ENCODE measurements at places on chromosomes 11 and 22. TPM values are rescaled to one million over a fixed set of nuclear protein-coding genes. Genes with fewer than 3 reads are reported as not detected.

The CSNK1E gene
- polyA plus RNA-seq: 44.7 TPM

GRCh38 chr11:60633645-60634044, 65.8 kb upstream of the MS4A8 start:
- DNase-seq: no peak

GRCh38 chr11:15291885-15292284, 177.2 kb downstream of the INSC start:
- DNase-seq: no peak

- no peak for DNase-seq
Measured at GRCh38 chr11:67098799-67099429, 20.1 kb upstream of the KDM2A start.

GRCh38 chr11:77082838-77083565, 16.2 kb downstream of the CAPN5 start:
- DNase-seq: peak; percentile 47

DNA sequence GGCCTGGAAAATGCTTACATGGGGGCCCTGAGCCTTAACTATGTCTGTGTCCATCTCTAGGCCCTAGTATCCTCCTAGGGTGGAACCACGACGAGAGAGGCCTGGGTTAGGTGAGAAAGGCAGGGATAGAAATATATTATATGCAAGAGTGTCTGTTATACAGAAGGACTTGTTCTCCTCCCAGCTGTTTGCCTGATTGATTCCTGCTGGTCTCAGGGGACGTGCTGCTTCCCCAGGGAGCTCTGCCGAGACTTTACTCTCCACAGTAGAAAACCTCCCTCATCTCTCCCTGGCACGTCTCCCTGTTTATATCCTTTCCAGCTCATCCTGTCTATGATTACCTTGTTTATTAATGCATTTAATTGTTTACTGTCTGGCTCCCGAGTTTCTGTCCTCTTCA, 132.6 kb downstream of the MIAT start:
- no peak for DNase-seq

GRCh38 chr11:27370374-27370773, 7.4 kb upstream of the CCDC34 start:
- no peak for DNase-seq

The NNMT gene
- polyA plus RNA-seq: not detected

The CRELD2 gene
- polyA plus RNA-seq: 20.3 TPM

The FGF3 gene
- polyA plus RNA-seq: not detected

- DNase-seq: peak; percentile 72
Measured at GRCh38 chr11:112113539-112114457, 27.1 kb downstream of the SDHD start.

DNA sequence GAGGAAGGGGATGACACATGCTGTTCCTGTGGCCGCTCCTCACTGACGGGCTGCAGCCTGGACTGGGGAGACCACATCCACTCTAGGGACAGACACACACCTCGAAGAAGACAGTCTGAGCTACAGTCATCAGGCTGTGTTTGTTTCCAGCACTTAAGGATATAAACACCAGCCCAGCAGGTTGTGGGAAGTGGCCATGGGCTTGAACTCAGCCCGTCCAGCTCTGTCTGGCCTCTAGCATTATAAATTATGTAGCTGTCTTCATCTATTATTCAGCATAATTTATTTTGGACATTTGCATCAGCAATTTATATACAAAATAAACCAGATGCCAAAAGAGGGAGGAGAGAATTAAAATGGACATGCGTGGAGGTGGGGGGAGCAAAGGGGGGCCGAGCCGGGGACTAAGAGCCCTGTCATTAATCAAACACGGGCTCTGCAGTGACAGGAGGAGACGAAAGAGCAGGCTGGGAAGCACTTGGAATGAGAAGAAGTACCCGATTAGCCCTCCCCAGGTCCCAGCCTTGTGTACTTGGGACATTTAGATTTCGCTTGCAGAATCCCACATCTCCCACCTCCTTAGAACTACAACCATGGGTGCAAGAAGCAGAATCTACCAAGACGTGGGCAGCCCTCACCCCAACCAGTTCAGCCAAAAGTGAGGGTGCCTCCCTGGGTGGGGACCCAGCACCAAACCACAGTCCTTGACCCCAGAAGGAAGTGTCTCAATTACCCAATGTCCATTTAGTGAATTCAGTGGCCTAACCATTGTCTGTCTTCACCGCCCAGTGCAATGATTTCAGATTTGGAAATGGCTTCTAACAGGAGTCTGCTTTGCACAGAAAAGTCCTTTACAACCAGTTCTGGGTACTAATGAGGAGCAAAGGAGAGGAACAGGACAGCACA, 309.6 kb downstream of the OPCML start:
- no peak for DNase-seq

DNA sequence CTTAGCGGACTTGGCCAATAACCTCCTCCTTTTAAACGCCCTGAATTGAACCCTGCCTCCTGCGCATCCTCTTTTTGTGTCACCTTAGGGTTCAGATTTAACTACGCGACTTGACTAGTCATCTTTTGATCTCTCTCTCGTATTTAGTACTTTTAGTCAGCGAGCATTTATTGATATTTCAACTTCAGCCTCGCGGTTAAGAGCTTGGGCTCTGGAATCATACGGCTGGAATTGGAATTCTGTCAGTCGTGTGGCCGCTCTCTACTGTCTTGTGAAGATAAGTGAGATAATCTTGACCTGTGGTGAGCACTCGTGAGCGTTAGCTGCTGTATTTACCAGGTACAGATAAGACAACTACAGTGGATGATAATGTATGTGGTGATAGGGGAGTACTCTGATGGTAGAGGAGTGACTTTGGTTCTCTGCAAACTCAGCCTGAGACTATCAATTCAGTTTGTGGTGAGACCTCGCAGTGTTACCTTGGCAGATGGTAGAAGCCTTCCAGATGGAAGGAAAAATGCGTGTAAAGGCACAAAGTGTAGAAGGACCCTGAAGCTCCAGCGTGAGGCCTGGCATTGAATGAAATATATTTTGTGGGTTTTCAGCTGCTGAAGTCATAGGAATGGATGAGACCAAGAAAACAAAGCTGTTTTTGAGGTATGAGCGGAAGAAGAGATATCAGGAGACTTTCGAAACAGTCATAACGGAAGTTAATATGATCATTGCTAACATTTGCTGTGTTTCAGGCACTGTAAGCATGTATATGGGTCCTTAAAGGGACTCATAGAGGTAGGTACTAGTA, 682 bp downstream of the ATM start:
- peak; percentile 34 for DNase-seq

The RBM14 gene
- 20.6 TPM for polyA plus RNA-seq

- DNase-seq: no peak
Measured at GRCh38 chr11:128953151-128953550, 10.5 kb upstream of the TP53AIP1 start.

DNA sequence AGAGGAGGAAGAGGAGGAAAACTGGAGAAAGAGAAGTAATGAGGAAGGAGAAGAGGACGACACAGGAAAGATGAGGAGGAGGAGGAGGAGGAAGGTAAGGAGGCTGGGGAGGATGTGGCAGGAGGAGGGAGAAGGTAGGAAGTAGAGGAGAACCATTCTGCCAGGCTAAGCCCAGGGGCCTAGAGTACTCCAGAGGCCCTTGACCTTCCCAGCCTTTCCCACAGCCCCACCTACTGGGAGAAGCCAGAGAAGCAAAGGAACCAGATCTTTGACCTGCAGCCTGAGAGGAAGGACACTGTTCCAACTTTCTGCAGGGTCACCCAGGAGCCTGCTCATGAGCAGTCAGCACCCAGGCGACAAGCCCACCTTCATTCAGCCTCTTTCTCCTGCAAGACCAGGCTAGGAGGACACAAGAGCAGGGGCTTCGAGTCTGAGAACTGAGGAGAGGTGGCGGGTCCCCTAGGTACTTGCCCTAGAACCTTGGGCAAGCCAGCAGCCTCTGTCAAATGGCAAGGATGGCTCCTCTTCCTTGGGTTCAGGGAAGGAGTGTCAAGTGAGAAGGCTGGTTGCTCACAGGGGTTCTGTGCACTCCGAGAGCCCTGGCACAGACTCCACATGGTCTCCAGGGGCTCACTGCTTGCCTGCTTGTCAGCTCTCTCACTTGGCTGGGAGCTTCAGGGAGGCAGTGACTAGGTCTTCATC, 27.9 kb upstream of the OAF start:
- DNase-seq: no peak

- DNase-seq: no peak
Measured at GRCh38 chr11:107198490-107199007, 180.3 kb upstream of the GUCY1A2 start.

The OOSP1 gene
- polyA plus RNA-seq: not detected

The CBLIF gene
- polyA plus RNA-seq: not detected

The FAM181B gene
- not detected for polyA plus RNA-seq

- no peak for DNase-seq
Measured at GRCh38 chr11:130022799-130023198, 20.2 kb upstream of the PRDM10 start.

GRCh38 chr11:115279813-115280761, 224.1 kb downstream of the CADM1 start:
- DNase-seq: no peak

The DCHS1 gene
- 0.01 TPM for polyA plus RNA-seq

DNA sequence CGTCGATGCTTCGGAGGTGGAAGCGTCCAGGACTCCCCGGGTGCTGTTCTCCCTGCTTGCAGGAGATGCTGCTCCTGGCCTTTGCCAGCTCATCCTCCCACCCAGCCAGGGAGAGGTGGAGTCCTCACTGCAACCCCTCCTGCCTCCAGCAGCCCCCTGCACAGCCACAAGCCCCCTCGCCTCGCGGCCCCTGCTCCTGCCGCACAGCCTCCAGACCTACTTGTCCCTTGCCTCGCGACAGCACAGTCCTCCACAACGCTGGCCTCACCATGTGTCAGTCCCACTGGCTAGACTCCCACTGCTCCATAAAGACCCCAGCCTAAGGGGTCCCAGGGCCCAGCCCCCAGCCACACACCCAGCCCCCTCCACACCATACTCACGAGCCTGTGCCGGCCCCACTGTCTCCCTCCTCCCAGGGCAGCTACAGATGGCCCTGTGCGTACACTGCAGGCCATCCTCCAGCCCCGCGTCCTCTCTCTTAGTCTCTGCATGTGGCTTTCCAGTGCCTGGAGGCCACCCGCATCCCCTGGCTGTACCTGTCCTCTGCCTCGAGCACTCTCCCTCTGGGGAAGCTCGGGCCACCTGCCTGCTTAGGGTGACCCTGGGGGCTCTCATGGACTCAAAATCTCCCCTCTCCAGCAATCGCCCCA, 91.5 kb downstream of the CELSR1 start:
- no peak for DNase-seq

DNA sequence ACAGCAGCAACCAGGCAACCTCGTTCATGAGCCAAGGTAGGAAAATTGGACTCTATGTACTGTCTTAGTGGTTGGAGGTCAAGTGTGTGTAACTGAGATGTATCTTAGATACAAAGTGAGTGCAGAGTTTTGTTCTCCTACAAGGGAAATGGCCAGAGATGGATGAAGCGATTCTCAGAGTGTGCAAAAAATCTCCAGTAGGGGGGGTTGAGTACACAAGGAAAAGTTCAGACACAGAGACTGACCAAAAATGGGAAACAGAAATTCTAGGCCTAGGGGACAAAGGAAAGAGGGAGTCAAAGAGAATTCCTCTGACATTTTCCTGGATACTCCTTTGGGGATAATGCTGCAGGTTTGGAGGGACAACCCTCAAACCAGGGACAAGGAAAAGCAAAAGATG, 38.2 kb upstream of the OR5AK2 start:
- no peak for DNase-seq

- DNase-seq: no peak
Measured at GRCh38 chr11:100635194-100635593, 51.9 kb upstream of the ARHGAP42 start.

DNA sequence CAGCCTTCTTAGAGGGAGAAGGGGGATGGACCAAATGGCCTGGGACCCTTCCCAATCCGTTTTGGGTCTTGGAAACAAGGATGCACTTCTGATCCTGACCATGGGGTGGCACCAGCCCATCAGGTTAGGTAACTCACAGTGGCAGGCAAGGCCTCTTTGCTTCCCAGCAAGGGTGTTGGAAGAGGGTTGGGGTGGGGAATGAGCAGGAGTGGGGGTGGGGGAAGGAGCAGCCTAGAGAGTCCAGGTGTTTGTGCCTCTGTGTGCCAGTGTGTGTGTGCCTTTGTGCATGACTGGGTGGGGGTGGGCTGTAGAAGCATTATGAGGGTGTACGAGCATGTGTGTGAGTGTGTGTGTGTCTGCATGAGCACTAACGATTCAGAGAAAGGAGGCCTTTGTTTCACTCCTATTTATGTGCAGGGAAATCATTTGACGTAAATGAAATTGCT, 213.1 kb downstream of the INSC start:
- DNase-seq: no peak

- peak; percentile 4 for DNase-seq
Measured at GRCh38 chr11:205221-206001, 1.8 kb downstream of the BET1L start.

DNA sequence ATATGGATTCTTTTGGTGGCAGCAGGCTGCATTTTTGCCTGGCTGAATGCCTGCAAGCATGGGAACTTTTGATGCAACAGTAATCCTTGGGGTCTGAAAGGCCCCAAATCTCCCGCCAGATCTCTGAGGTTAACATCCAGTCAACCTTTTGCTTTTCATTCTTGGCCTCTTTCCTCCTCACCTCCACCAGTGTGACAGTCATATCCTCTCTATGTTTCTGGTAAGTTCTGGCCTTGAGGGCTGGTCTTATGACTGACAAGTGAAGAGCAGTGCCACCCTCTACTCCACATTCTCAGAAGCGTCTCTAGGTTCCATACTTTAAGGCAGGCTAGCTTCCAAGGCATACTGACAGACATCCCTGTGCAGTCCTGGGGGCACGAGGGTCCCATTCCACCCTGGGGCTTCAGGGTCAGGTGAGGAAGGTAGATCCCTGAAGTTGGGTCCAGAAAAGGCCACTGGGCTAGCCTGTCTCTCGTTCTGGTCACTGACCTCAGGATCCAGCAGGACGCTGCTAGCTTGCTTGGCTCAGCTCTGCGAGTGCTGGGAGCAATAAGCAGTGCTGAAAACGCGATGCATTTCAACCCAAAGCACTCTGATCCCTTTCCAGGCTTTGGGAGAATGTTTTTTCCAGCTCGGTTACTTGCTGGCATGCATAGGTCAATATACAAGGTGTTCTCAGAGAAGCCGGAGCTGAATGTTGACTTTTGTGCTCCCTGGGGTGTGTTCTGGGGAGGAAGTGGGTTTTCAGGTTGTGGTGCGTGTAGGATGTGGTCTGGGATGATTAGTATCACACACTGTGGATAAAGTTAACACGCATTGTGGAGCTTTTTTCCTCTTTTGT, 75.2 kb downstream of the PTPRJ start:
- DNase-seq: no peak

The POU2AF1 gene
- polyA plus RNA-seq: 0.78 TPM

- DNase-seq: no peak
Measured at GRCh38 chr11:135036488-135037297, 624.7 kb upstream of the B3GAT1 start.

Data from CD14-positive monocyte (primary cell).